CD4-positive, alpha-beta T cell treated with Interleukin-21 for 1 hour (primary cell): ENCODE measurements at places on chromosomes 6 and 20.

DNA sequence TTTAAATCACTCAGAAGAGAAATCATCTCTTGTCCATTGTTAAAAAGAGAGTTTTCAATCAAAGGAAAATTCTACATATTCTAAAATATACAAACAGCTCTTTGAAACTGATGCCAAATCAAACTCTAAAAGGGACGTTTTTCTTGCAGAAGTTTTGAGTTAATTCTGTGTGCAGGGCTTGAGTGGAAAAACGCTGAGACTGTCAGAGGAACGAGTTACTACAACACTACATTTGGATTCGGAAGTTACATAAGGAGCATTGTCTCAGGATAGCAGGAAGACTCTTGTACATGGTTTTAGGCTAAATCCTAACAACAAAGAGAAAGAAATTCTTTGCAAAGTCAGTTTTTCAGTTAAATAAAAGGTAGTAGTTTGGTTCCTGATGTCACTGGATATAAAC lies 155.7 kb upstream of the SUPT3H start:
- no peak for DNase-seq

DNA sequence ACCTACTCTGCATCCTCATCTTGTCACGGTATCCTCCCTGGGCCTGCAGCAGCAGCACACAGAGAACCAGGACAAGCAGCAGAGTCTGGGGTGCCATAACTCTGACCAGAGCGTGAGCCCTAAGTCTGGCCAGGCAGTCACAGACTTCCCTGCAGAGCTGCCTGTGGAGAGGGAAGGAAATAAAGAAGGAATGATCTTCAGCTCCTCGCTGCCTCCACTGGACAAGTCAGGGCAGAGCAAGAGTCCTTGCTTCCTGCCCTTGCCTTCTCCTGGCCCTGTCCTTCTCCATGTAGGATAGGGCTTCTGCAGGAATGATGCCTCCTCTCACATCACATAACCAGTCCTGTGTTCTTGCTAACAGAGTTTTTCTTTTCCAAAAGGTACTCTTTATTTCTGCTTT lies 15.9 kb upstream of the WFDC11 start:
- DNase-seq = no peak

GRCh38 chr20:7981374-7981773 lies 38.2 kb downstream of the TMX4 start:
- DNase-seq = no peak

DNA sequence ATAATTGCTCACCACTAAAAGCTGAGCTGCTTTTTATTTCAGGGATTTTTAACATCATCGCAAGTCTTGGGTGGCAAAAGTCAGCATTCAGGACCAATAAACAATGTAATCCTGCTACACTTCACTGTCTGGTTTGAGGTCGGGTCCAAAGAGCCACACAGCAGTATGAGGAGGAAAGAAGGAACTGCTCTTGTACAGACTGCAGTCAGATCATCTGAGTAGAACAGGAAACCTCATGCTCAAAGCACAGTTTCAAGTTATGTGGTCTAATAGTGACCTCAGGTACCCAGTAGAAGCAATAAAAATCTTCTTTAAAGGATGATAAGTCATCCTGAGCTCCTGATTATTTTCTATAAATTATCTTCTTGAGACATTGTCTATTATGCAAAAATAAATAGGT lies 211.4 kb downstream of the FUT9 start:
- DNase-seq = no peak

- DNase-seq = no peak
Observed at GRCh38 chr20:33273117-33273851, 9.7 kb upstream of the BPIFB1 start.

DNA sequence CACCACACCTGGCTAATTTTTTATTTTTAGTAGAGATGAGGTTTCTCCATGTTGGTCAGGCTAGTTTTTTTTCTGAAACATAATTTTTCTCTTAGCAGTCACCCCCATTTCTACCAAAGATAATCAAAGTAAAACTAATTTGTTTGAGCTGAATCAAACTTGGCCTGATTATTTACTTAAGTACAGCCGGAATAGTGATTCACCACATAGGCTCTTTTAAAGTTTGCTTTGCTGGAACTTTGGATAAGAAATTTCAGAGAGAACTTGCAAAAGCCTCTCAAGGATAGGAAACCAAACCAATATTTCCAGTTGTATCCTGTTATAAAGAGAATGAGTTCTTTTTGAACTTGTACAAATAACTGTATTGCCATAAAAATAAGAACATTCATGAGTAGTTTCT lies 105.0 kb upstream of the SYNCRIP start:
- DNase-seq = no peak

DNA sequence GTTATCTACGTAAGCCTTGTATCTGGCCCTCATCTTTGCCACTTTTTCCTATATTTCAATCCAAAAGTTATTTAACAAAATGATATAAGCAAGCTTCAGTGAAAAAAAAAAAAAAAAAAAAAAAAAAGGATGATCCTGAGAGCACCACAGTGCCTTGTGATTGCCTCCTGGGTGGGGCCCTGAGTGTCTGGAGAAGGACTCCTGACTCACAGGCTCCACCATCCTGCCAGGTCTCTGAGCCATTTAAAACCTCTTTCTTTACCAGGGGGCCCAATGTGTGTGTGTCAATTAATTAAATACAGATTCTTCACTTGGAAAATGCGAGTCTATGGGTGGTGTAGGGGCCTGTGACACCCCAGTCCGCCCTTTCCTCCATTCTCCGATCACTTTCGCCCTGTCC lies 105.2 kb downstream of the SMOC2 start:
- DNase-seq = no peak

DNA sequence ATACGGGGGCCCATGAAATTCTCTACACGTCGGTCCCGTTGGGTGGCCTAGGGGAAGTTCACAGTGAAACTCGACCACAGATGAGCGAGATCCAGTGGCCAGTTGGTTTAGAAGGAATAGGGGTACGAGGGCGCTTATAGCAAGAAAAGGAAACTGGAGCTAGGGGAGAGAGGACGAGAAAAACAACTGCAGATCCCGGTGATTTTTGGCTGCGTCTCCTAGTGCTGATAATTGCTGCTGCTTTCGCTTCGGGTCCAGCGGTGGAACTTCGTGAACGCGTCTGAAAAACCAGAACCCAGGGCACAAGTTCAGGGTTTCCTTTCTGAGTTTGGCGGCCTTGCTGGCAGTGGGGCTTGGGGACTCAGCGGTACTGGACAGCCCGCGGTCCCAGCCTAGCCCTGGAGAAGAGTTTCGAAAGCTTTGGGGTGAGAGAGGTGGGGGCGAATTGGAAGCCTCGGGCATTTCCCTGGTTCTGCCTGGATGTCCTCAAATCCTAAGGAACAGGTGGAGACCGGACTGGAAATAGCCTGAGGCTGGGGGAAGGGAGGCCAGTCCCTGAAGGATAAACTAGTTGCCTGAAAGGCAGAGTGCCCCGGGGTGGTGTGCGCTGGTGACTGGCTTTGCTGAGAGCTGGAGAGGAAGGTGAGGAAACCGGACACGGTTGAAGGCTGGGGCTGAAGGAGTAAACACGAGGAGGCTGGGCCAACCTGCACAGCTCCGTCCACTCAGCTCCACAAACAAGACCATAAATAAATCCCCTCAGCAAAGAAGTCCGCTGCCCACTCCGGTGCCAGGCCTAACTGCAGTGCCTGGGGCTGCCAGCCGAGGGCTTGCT lies 793 bp downstream of the GMPR start:
- no peak for DNase-seq

DNA sequence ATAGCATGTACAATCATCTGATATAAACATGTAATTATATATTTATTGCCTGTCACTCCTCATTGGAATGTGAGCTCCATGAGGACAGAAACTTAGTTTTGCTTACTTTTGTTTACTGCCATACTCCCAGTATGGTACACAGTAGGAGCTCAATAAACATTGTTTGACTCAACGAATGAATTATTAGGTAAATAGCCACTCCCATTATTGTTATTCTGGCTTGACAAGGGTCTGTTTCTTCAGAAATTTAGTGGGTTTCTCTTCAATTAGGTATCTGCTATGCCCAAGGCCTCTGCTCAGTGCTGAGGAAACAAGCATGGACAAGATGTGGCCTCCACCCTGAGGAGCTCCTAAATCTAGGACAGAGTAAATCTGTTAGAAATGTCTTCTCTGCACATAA lies 6.3 kb downstream of the BCL2L1 start:
- no peak for DNase-seq

- DNase-seq = no peak
Observed at GRCh38 chr6:140490081-140490480, 1115.6 kb upstream of the CITED2 start.

DNA sequence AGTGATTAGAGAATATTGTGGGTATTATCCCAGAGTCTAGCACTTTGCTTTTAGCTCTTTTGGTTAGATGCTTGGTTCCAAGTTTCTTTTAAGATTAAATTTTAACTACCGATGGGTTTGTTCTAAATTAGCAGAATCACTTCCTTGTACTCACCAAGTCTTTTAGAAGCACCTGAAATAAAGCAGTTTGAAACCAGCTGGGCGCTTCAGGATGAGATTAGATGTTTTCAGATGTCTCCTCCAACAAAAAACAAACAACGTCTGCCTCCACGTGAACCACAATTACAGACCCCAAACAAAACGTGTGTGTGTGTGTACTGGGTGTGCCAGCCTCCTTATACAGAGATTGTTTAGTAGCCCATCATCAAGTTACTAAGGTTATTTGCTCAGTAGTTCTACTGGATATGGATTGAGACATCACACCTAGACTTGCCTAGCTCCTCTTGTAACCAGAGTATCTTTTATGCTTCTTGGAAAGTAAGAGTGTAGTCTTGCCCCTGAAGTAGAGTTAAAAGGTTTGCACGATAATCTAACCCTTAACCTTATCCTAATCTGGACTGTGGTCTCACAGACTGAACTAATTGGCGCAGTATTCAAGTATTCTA lies 2.3 kb downstream of the DSTN start:
- DNase-seq = no peak

DNA sequence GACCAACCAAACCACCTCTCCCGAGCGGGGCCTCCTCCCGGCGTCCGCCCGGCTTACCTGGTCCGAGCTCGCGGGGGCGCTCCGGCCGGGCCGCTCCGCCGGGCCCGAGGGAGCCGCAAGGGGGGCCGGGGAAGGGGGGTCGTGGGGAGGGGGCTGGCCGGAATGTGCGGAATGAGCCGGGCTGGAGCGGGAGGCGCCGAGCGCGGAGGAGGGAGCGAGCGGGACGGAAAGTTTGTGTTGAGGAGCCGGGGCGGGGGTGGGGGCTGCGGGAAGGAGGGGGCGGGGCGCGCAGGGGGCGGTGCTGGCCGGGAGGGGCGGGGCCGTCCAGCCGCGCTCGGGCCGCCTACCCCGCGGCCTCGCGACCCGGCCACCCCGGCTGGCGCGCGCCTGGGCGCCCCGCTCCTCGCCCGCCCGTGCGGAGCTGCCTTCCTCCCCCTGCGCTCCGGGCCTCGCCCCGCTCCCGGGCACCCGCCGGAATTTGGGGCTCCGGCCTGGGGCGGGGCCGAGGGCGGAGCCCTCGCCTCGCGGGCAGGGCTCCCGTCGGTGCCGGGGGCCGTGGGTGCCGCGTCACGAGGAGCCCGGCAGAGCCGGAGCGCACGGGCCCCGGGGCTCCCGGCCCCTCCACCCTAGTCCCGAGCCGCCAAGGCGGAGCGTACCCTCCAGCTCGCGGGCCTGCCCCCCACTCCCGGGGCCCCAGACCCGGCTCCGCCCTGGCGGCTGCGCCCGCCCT lies at the start of gene TEAD3:
Gene TEAD3 (minus strand): TSS at position 239 of the 730 bp plus-strand sequence.
- peak; percentile 61 for DNase-seq
